ENCODE measurements at places on chromosomes 4 and X.

DNA sequence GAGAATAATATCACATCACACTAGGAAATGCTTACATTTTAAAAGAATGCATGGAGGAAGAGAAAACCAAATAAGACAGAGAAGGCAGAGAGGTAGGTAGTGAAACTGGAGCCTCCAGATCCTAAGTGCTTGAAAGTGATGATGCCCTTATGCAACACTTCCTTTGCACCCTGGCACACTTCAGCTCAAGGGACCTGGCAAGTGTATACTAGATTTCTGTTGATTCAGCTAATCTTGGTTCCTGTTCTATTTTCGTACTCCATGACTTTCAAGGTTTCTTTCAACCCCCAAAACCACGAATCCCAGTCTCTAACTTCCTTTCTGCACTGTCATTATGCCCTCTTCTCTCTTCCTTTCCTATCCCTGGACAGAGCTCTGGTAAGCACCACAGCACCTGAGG is 36.9 kb upstream of the SH3KBP1 start:
- DNase-seq: no peak

DNA sequence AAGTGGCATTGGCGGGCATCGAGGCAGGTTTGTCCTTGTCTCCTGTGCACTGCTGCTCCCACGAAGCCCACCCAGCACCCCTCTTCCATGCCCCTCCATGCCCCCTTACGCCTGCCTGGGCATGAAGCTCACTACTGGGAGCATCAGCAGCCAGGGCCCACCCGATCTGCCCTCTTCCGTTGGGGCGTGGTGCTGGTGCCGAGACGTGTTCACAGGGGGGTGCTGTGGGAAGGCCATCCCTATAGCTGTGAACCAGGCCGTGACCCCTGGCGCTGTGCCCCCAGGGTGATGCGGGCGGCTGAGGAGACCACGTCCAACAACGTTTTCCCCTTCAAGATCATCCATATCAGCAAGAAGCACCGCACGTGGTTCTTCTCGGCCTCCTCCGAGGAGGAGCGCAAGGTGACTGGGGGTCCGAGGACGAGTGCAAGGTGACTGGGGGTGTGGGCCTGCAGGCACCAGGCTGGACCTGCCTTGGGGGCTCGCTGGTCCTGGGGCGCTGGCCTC is 19.3 kb upstream of the ADD1 start:
- DNase-seq: no peak

DNA sequence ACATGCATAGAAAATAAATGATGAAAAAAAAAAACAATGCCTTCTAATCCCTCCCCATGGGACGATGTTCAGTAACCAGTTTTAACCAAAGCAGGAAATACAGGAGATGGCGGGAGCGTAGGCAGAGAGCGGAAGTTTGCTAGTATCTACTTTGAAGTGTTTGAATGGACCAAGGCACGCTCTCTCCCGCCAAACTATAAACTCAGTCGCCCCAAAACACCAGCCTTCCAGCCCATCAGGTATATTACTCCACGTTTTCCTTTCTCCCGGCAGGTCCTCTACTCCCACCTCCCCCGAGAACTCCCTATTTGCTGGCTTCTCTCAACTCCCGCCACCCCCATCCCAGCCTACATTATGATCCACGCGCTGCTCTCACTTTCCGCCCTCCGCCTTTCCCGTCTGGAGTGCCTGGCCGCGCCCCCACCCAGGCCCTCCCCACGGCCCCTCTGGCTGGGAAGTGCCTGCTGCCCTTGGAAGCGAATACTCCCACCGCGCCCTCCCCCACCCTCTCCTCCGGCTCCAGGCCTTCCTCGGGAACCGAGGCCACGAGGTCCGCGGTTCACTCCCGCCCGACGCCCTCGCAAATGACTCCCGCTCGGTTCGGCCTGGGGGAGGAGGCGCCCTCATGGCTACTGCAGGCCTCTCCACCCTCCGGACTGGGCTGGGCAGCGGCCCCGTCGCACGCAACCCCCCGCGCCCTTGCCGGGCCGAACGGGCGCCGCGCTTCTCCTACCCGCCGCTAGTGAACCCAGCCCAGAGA is 723 bp downstream of the DHX15 start:
- DNase-seq: no peak

GRCh38 chr4:2811830-2812611 is 19.1 kb downstream of the SH3BP2 start:
- peak; percentile 41 for DNase-seq

GRCh38 chr4:186485561-186486062 is 69.8 kb downstream of the MTNR1A start:
- no peak for DNase-seq

GRCh38 chr4:98619180-98619579 is 39.2 kb downstream of the TSPAN5 start:
- no peak for DNase-seq
